ENCODE measurements at places on chromosomes 12 and 14.

DNA sequence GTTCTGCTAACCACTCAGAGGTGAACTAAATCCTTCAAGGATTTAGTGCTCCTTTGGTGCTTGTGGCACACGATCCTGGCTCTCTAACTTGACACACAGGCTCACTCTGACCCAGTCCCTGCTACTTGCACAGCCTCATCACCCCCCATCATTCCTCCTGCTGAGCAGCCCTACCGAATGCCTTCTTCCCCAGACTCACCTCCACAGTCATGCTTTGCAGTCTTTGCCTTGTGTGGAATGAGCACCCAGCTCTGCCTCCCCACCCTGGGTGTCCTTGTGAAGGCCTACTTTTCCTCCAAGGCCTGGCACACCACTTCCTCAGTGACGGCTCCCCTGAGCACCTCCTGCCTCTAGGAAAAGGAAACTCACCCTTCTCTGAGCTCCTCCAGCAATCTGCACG, 7.9 kb upstream of the TINF2 start:
- no peak for DNase-seq

GRCh38 chr12:29519585-29520182, 22.2 kb upstream of the OVCH1 start:
- no peak for DNase-seq

- no peak for DNase-seq
Observed at GRCh38 chr12:124780336-124780735, 83.3 kb downstream of the SCARB1 start.

GRCh38 chr14:81206115-81206514, 14.6 kb downstream of the GTF2A1 start:
- DNase-seq: no peak

- DNase-seq: no peak
Observed at GRCh38 chr12:42568952-42569915, 20.3 kb downstream of the PRICKLE1 start.

DNA sequence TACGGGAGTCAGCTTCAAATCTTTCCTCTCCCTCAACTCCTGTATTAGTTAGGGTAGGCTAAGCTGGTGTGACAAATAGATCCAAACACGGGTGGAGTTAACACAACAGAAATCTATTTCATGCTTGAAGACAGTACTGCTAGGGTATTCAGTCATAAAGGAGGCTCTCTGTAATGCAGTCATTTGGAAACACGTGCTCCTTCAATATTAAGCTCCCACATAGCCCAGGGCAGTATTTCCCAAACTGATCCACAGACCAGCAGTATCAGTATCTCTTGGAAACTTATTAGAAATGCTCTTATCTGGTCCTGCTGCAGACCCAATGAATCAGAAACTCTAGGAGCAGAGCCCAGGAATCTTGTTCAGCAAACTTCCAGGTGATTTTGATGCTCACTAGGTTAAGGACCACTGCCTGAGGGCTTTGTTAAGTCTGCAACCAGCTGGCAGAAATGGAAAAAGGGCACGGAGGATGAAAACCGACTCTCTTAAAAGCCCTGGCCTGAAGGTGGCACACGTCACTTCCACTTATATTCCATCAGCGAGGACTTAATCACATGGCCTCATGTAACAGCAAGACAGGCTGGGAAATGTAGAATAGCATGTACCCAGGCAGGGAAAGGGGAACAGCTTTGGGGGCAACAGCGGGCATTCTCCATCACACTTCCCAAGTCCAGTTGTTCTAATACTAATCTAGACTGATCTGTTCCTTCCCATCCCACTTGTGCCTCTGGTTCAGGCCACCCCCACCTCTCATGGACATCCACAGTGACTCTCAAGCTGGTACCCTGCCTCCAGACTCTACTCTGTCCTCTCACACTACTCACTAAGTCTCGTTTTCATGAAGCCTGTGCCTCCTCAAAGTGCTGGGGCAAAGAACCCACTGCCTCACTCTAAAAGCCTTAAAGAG, 38.2 kb upstream of the RIC8B start:
- no peak for DNase-seq

Measured in suprapubic skin (tissue), 4 donors.